ENCODE measurements at places on chromosomes 2 and 18.

DNA sequence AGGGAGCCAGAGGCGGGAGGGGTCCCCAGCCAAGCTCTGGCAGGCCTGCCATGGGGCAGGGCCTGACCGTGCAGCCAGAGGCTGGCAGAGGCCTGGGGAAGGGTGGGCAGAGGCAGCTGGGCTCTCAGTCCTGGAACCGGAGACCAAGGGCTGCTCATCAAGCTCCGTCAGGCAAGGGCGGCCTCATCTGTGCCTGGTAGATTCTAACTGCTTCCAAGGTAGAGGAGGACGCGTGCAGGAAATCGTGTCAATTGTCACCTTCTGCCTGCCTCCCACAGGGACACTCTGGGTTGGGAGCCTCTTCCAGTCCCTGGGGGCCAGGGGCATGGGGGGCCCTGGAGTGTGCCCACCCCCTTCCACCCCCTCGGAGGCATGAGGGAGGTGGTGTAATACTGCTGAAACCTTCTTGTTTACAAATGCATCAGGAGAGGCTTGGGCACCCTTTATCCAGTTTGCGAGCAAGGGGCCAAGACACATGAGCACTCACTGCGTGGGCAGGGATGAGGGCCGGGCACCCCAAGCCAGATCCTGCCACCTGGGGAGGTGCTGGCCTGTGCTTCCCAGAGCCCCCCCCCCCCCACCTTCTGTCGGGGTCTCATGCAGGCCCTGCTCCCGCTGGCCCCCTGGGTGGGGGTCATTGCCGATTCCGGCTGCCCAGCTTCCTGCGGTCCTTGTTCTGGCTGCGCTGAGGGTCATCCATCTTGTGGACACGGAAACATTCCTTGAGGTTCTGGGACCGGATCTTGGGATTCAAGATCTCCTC is 9.0 kb downstream of the SNORC start:
- no peak for DNase-seq

GRCh38 chr2:186755066-186755465 is 61.2 kb downstream of the FAM171B start:
- DNase-seq: no peak

DNA sequence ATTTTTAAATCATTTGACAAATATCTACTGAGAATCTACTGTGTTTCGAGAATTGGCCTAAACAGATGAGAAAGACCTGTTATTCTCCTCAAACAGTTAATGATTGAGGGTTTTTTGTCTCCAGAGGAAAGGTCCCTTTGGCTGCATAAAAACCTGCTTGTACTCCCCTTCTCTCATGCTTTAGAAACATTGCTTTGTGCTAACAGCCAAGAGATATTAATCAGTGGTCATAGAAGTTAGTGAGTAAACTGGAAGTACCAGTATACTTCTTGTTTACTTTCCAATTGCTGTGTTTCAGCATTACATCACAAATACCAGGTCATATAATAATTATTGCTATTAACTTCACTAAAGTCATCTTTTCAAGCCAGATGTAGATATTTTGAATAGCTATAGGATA is 34.1 kb downstream of the ITGB6 start:
- DNase-seq: no peak

DNA sequence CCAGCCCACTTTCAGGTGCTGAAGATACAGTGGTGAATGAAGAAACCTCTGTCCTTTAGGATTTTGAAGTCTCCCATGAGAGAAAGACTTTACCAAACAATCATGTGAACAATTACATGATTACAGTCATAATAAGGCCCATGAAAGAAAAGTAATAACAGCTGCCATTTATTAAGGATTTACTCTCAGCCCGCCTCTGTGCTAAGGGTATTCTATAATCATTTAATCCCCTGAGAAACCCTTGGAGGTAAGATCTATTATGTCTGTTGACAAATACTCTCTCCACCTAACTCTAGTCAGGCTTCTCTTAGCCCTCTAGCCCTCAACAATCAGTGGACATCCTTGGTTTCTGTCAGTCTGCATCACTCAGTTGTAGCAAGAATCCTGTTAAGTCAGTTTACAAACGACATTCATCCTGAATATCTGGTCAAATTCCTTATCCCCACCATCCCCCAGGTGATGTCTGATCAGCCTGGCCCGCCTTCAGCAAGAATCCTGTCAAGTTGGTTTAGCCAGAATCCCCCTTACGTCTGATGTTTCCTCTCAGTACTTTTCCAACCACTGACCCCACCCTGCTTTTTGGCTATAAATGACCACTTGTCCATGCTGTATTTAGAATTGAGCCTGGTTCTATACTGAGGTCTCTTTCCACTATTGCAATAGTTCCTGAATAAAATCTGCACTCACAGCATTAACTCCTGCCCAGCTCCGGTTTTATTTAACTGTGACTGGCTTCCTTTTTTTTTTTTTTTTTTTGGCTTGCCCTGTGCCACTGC is 12.2 kb upstream of the SOCS6 start:
- DNase-seq: no peak

DNA sequence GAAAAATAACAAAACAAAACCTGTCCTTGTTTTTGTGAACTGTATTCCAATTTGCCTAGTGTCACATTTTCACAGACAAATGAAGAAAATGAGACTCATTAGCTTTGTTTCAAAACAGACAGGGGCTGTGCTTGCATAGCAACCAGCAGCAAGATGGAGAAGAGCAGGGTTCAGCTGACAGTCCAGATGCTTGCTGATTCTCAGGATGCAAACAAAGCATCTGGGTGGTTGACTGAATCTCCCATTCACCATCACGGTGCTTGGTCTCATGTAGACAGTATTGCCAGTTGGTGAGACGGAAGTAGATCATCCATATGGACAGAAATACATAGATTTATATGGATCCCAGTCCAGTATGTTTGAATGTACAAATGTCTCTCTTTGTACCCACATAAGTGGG is 326.8 kb downstream of the CCDC85A start:
- no peak for DNase-seq

DNA sequence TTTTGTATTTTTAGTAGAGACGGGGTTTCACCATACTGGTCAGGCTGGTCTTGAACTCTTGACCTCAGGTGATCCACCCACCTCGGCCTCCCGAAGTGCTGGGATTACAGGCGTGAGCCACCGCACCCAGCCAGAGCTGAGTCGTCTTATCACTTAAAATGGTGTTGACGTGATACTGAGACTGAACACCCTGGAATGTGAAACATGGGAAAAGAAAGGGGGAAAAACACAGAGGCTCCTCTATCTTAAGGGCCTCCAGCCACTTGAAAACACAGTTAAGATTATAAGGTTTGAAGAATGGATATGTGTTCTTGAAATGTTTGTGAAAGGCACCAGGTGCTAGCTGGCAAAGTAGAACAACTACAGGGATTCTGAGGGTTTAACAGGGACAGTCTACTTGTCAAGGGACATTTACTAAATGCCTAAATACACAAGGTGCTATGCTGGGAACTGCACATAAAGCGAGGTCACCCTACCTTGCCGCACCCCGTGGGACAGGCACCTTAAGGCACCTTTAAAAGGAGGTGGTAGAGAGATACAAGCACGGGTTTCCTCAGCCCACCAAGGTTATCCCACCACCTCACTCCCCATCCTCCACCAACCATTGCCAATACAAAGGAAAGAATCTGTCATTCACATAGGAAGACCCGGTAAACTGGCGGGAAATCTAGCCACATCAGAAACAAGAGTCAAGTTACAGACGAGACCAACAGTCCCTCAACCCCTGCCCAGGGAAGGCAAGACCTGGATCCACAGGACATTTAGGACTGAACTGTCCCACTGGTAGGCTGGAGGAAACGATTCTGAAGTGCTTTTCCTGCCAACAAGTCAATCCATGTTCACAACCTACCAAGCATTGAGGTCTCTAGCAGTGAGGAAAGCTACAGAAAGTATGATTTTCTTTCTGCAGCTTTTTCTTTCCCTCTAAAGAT is 43.4 kb downstream of the STK39 start:
- DNase-seq: no peak

- DNase-seq: no peak
Observed at GRCh38 chr2:131148426-131148825, 43.3 kb downstream of the PLEKHB2 start.

GRCh38 chr2:222448748-222449181 is 24.4 kb downstream of the SGPP2 start:
- DNase-seq: no peak

GRCh38 chr18:32966141-32966540 is 193.3 kb upstream of the KLHL14 start:
- DNase-seq: no peak

- no peak for DNase-seq
Observed at GRCh38 chr2:186848873-186849578, at the start of gene ZSWIM2. ZSWIM2 (minus strand) TSS chr2:186849170; CDS start chr2:186849130, 40 bp downstream.

DNA sequence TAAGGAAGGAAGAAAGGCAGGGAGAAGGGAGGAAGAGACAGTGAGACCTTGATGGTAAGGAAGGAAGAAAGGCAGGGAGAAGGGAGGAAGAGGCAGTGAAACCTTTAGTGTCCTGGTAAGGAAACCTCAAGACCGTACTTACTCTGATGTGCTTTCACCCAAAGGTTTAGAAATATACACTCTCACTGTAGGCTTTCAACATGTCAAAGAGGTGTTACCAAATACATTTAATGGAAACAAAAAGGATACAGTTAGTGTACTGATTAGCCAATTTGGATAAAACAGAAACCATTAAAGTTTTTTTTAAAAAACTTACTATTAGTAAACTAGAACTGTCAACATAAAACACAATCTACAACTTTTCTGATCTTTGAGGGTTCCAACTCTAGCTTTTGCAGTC is 7.1 kb downstream of the FBXO15 start:
- DNase-seq: no peak

DNA sequence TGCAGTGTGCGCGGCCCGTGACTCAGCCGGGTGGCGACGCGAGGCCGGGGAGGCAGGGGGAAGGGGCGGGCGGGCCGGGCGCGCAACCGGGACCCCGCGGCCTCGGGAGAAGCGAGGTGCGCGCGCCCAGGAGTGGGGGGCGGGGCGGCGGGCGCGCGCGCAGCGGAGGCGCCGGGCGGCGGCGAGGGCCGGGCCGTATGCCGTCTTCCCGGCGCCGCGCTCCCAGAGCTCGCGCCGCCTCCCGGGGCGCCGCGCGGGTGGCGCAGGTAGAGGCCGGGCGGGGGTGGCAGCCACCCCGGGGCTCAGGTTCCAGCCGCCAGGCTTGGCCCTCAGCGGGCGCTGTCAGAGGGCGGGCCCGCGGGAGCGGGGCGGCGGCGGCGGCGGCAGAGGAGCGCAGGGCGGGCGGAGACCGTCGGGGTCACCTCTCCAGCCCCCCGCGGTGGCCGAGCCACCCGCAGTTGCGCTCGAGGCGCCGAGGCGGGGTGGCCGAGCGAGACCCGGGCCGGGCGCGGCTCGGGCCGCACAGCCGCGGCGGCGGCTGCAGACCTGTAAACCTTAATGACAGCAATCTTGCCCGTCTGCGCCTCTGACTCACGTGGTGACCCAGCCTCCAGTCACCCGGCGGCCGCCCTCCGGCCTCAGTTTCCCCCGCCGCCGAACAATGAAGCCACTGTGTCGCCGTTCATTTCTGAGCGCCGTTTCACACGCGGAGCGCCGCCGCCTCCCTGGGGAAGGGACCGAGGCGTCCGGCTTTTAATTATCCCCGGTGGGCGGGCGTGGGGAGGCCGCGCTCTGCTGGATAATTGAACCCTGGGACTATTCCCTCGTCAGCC is 25.3 kb upstream of the SMAD7 start:
- DNase-seq: peak; percentile 47

DNA sequence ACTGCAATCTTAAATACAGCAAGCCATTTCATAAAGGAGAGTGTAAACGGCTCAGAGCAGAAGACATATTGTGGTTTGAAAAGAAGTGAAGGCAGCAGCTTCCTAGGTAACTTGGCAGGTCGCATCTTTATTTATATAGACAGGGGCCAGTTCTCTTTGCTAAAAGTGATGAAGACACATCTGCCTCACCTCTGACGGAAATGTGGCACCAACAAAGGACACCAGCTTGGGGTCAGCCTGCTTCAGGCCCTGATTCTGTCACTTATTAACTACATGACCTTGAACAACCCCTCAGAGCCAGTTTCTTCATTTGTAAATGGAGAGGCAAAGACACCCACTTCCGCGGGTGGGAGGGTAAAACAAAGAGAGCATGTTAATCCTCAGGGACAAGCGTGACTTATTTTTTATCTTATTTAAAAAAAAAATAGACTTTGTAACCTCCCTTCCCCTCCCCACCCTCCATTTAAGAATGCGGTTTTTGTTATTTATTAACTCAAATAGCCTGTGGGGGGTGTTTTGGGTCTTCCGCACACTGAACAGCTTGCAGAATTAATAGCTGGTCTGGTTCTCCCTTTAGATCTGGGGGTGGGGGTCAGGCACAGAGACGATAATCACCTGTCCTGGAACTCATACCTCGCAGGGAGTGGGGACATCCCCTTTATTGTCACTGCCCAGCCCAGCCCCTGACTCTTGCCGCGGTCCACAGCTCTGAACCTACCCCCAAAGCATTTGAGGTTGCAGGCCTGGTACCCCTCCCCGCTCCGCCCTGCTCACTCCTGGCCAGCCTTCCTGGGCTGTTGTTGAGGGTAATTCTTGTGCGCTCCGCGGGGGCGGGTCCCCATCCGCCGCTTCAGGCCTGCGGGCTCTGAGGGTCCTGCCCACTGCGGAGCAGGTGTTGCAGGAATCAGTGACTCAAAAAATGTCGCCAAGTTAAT is 64.2 kb upstream of the TMEM17 start:
- DNase-seq: no peak

DNA sequence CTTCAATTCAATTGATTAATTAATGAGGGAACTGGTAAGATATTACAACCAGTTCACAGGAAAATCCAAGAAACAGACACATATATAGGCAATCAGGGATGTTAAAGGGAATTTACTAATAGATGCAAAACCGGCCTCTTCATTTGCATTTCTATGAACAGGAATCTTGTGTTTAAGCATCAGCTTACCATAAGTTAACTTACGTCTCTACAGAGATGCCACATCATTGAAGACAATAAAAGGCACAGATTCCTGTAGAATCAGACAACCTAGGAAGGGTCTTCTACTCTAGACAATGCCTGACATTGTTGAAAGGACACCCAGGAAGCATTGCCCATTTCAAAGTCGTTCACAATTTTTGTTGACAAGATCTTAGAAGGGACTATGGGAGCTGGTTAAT is 121.0 kb upstream of the STPG4 start:
- DNase-seq: no peak

GRCh38 chr2:26574900-26575560 is 66.1 kb downstream of the CIB4 start:
- DNase-seq: no peak

DNA sequence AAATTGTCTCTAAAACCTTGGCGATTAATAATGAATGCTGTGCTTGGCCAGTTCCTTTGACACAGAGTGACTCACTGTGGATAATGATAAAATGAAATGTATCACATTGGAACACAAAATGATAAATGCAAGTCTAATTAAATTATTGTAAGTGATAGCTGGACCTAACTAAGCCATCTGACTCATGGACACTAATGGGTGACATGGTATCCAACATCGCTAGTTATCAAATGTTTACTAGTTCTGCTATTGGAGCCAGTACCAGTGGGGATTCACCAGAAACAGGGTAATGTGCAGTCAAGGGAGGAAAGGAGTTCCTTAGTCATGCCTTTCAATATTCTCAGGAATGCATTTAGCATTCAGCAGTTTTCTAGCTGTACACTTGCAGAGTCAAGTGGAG is 736.3 kb upstream of the ACVR2A start:
- no peak for DNase-seq

DNA sequence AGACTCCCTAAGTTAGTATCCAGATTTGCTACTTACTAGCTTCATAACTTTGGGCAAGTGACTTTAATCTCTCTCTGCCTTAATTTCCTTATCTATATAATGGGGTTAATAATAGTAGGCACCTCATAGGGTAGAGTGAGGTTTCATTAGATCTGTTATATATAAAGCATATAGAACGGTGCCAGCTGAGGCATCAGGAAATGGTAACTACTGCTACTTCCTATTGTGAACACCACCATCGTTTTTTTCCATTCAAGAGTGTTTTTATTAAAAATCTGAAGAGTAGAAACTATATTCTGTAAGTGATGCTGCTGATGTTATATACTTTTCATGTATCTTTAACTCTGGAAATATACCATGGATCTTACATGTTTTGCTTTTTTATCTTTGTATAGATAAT is 44.3 kb downstream of the MALT1 start:
- DNase-seq: peak; percentile 38
